ENCODE measurements at places on chromosomes 7 and 10. TPM values are rescaled to one million over a fixed set of nuclear protein-coding genes. Genes with fewer than 3 reads are reported as not detected.

The NRAP gene
- not detected for total RNA-seq

The OR13A1 gene
- total RNA-seq = not detected

The CYP2W1 gene
- total RNA-seq = not detected

The VAX1 gene
- total RNA-seq = not detected

The TRPV5 gene
- not detected for total RNA-seq

The EVX1 gene
- total RNA-seq = not detected

The SHTN1 gene
- total RNA-seq = 0.05 TPM

The ATOH7 gene
- total RNA-seq = not detected

The LAMB1 gene
- total RNA-seq = not detected

The CAMK1D gene
- total RNA-seq = 17.8 TPM

The DLG5 gene
- total RNA-seq = 9.6 TPM

The MSRB2 gene
- 11.0 TPM for total RNA-seq

The CEP55 gene
- total RNA-seq = 82.5 TPM

The DNAH11 gene
- 2.1 TPM for total RNA-seq

The H2BK1 gene
- total RNA-seq = not detected

The ELMO1 gene
- 102 TPM for total RNA-seq

The LLCFC1 gene
- total RNA-seq = not detected

The SUN3 gene
- not detected for total RNA-seq

The C10orf71 gene
- not detected for total RNA-seq

The ABCA13 gene
- not detected for total RNA-seq

The ZNF503 gene
- total RNA-seq = 0.35 TPM

The GBX1 gene
- not detected for total RNA-seq

The FLNC gene
- not detected for total RNA-seq

The ZNF853 gene
- total RNA-seq = 0.18 TPM

The SLC13A1 gene
- not detected for total RNA-seq

The CDK1 gene
- total RNA-seq = 125 TPM

The TSPAN12 gene
- total RNA-seq = not detected

The CTAGE8 gene
- total RNA-seq = not detected

The DGKI gene
- total RNA-seq = 0.53 TPM

The ANKRD61 gene
- total RNA-seq = 0.20 TPM

The MSMB gene
- total RNA-seq = not detected

The MOGAT3 gene
- not detected for total RNA-seq

The MXI1 gene
- total RNA-seq = 75.4 TPM

The WIPF3 gene
- not detected for total RNA-seq

The PSTK gene
- total RNA-seq = 2.6 TPM

The LRMDA gene
- not detected for total RNA-seq

The COL17A1 gene
- total RNA-seq = not detected

The HTR7 gene
- total RNA-seq = 0.08 TPM

The GPR15LG gene
- not detected for total RNA-seq

The OR6B1 gene
- total RNA-seq = not detected

The METTL27 gene
- total RNA-seq = 3.3 TPM

The CSGALNACT2 gene
- 64.8 TPM for total RNA-seq

The FKBP6 gene
- total RNA-seq = not detected

The AUTS2 gene
- total RNA-seq = 17.7 TPM

The HYAL4 gene
- total RNA-seq = not detected

The PALS2 gene
- total RNA-seq = 13.2 TPM

The PLAC9 gene
- not detected for total RNA-seq

The RALA gene
- total RNA-seq = 27.8 TPM

The ZNF365 gene
- 0.23 TPM for total RNA-seq

The GBF1 gene
- 42.4 TPM for total RNA-seq

The C10orf53 gene
- not detected for total RNA-seq

The RBP3 gene
- total RNA-seq = not detected

The ATRNL1 gene
- total RNA-seq = 0.55 TPM

The NPSR1 gene
- total RNA-seq = not detected

The SPDYE2 gene
- total RNA-seq = 0.15 TPM

The TAS2R41 gene
- total RNA-seq = not detected

The PNLIPRP2 gene
- not detected for total RNA-seq

The MYL7 gene
- not detected for total RNA-seq

The SFTPD gene
- not detected for total RNA-seq

All from activated CD4-positive, alpha-beta memory T cell treated with anti-CD3 and anti-CD28 coated beads, Interleukin-2, amount 10 ng/mL, durations not matched to agents 7 days and 5 days (primary cell).